ENCODE measurements at places on chromosomes 7 and 10.
A peak's percentile ranks its signal among the peaks of the same experiment; 100 is the strongest.

DNA sequence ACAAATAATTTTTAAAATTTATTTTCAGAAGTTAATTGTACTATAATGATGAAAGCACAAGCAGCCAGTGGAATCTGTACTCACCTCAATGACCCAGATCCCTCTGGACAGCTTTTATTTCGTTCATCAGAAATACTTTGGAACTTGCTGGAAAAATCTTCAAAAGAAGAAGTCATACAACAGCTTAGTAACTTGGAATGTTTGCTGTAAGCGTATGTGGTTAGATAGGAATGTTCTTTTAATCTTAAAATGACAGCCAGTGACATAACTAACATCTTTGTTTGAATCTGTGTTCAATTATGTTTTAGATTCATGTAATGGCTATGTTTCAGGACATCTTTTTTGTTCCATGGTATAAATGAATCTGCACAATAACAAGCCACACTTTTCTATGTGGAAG lies 26.8 kb downstream of the CFAP69 start:
- no peak for DNase-seq

DNA sequence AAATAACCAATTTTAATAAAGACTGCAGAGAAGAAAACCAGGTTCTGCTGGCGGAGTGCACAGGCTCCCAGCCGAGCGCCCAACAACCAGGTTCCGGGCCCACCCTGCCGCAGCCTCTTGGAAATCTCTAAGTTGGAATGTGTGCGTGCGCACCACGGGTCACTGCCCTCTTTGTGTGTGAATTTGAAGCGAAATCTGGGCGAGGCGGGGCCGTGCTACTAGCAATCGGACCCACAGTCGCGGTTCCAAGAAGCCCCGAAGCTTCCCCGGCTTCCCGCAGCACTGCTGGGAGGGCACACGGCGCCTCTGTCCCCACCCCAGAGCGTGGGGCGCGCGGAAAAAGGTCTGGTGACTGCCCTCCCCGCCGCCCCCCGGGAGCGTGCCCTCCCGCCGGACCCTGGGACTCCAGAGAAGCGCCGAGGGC lies 666 bp upstream of the MAP3K8 start:
- peak; percentile 78 for DNase-seq

DNA sequence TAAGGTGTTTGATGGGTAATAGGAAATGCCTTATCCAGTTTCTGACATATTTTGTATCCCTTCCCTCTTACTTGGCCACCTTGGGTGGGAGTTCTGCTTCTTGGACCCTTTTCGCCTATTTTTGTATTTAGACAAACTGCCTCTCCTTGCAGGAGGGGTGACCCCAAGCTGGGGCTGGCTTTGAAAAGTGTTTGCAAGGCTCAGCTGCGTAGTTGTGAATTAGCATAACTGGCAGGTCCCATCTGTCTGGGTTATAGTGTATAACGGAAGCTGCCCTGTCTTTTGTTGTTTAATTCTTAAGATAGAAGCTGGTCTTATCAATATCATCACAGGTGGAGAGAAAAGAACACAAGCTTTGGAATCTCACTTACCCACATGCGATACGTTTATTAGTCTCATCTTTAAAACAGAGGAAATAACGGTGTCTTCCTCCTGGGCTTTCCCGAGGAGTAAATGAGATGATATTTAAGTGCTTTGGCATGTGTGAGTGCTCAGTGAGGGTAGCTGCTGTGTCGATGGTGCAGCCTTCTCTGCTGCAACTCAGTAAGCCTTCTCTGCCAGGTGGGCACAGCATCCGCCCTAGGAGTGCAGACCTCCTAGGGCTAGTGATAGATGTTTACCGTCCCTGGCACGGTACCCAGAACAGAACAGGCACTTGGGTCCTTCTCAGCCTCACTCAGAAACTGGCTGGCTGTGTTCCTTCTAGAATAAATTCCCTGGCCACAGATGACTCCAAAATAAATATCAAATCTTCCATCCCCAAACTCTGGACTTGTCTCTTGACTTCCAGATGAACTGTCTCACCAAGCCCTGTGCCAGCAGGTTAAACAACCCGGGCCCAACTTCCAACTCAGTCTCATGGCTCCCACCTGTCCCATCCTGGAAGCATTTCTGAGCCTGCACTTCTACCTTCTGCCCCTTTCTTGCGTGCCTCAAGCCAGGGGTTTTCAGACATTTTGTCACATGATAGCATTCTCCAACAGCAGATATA lies 227.3 kb downstream of the GFRA1 start:
- no peak for DNase-seq

- peak; percentile 43 for DNase-seq
Measured at GRCh38 chr10:87842776-87843497, 20.4 kb downstream of the KLLN start.

Data from SW480 (cell line).